Naive B cell (primary cell): ENCODE measurements at places on chromosomes 7 and 10.

- no peak for DNase-seq
Observed at GRCh38 chr7:16970732-16971482, 89.1 kb upstream of the AGR3 start.

GRCh38 chr10:27723436-27723835 lies 22.2 kb downstream of the MKX start:
- no peak for DNase-seq

DNA sequence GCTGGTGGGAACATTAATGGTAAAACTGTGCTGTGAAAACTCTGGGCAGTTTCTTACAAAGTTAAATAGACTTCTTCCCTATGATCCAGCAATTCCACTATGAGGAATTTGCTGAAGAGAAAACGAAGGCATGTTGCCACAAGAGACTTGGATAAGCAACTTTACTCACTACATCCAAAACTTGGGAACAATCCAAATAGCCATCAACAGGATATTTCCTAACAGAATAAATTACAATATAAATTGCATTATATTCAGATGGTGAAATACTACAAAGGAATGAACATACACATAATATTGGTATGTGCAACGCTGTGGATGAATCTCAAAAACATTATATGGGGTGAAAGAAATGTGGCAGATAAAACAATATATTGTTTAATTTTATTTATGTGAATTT lies 21.4 kb upstream of the MKI67 start:
- DNase-seq, result no peak

GRCh38 chr7:77504951-77505350 lies 32.1 kb upstream of the PTPN12 start:
- no peak for DNase-seq

DNA sequence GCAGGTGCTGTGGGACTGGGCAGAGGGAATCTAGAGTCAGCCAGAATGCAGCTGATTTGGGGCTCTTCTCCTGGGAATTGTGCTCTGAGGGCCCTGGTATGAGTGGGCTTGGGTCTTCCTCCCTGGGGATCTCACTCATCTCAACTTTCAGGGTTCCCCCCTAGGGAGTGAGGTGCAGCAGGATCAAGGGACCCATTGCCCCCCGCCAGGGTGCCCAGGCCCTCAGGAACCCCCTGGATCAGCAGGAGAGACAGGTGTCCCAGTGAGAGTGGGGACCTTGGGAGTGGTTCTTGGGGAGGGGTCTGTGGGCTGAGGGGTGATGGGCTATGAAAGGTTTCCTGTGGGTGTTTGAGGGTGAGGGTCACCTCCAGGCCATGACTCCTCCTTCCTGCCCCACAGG lies 17.6 kb upstream of the VOPP1 start:
- no peak for DNase-seq

DNA sequence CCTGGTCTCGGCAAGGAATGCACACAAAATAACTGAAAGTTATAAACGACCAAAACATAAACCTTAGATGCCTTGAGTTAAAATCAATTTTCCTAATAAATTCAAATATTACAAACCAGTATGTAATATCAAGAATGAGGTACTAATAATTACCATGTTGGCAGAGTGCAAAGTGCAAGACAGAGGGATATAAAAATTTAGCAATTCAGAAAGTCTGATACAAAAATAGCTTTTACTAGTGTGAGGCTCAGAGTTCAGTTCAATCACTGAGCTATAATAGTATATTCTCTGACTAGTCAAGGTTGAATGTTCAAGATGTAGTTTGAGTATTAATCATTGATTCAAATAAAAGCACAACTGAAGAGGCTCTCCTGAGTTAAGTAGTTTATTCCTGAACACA lies 4.8 kb upstream of the AUTS2 start:
- no peak for DNase-seq

DNA sequence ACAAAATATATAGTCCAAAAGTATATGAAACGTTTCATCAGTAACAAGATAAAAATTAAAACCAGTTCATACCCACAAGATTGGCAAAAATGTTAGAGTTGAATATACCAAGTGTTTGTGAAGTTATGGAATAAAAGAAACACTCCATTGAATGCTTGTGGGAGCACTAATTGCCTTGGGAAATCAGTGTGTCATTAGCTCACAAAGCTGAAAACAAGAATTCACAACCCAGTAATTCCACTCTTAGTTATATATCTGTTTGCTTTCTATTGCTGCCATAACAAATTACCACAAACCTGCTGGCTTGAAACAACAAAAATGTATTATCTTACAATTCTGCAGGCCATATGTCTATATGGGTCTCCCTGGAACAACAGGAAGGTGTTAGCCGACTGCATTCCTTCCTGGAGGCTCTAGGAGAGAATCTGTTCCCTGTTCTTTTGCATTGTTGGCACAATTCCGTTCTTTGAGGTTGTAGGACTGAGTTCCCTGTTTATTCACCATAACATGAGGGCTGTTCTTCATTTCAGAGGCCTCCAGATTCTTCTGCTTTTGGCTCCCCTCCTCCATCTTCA lies 45.7 kb downstream of the SEM1 start:
- DNase-seq, result no peak

- no peak for DNase-seq
Observed at GRCh38 chr7:143227806-143228205, 6.0 kb downstream of the TAS2R40 start.

DNA sequence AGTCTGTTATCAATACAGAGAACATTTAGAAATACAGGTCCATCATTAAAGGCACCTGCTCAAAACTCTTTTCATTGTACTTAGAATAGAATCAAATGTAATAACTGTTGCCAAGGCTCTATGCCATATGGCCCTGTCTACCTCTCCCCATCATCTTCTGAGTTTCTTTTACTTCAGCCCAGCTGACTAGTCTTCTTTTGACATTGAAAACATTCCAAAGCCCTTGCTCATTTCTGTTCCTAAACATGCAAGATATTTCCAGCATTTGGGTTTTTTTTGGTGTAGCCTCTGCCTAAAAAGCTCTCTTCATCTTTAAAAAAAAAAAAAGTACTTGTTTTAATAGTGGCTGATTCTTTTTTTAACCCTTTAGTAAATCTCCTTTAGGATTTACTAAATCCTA lies 165.5 kb upstream of the SMIM30 start:
- no peak for DNase-seq

DNA sequence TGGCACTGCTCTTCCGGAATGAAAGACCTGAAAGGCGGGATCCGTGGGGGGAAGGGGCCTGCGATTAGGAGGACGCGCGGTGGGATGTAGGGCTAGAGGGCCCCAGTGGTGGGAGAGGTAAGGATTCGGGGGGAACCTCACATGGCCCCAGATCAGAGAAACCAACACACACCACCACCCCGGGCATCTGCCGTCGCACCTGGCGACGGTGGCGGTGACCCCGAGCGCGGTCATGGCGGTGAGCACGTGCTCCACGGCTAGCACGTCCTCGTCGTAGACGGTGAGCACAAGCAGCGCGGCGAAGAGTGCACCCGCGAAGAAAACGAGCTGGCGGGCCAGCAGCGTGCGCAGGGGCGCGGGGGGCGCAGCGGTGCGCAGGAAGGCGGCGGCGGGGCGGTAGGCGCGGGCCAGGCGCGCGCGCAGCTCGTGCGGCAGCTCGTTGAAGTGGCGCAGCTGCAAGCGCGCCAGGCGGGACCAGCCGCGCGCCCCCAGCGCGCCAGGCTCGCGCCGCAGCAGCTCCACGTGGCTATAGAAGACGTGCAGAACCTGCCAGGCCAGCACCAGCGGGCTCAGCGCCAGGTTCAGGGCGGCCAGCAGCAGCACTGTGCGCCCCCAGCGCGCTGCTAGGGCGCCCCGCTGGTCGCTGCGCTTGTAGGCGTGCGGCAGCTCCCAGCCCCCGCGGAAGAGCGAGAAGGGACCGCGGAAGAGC lies 5.7 kb downstream of the ATG9B start:
- DNase-seq, result peak; percentile 51

GRCh38 chr7:158458096-158458495 lies 129.5 kb downstream of the PTPRN2 start:
- no peak for DNase-seq

DNA sequence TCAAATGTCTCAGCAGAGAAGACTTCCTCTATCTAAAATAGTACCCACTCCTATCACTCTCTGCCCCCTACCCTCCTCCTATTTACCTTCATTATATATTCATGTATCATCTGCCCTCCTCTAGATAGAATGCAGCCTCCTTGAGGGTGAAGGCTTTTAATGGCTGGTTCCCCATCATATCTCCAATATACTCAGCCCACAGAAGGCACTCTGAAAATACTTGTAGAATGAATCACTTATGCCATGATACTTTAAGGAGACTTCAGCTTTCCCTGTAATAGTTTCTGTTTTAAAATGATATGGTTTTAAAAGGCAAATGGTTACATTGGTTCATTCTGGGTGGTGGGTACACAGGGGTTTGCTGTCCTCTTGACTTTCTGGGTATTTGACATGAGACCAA lies 25.3 kb downstream of the GFRA1 start:
- no peak for DNase-seq

DNA sequence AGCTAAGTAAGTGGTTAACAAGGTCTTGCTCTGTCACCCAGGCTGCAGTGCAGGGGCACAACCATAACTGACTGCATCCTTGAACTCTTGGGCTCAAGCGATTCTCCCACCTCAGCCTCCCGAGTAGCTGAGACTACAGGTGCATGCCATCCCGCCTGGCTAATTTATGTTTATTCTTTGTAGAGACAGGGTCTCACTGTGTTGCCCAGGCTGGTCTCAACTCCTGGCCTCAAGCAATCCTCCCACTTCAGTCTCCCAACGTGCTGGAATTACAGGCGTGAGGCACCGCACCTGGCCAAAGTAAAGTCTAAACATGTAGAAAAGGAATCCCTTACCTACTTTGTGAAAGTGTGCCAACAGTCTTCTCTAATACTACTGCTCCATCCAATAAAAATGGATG lies 17.9 kb downstream of the PARD3 start:
- no peak for DNase-seq

- peak; percentile 37 for DNase-seq
Observed at GRCh38 chr10:89206402-89207180, 526 bp downstream of the CH25H start.

DNA sequence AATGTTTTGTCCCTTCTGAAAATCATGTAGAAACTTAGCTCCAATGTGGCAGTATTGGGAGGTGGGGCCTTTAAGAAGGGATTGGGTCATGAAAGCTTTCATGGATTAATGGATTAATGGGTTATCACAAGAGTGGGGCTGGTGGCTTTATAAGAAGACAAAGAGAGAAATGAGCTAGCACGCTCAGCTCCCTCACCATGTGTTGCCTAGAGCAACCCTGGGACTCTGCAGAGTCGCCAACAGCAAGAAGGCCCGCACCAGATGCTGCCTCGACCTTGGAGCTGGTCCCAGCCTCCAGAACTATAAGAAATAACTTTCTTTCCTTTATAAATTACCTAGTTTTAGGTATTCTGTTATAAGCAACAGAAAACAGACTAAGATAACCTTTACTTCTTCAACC lies 74.9 kb upstream of the HECW1 start:
- no peak for DNase-seq

GRCh38 chr7:47601119-47601880 lies 19.4 kb upstream of the TNS3 start:
- DNase-seq, result peak; percentile 55

DNA sequence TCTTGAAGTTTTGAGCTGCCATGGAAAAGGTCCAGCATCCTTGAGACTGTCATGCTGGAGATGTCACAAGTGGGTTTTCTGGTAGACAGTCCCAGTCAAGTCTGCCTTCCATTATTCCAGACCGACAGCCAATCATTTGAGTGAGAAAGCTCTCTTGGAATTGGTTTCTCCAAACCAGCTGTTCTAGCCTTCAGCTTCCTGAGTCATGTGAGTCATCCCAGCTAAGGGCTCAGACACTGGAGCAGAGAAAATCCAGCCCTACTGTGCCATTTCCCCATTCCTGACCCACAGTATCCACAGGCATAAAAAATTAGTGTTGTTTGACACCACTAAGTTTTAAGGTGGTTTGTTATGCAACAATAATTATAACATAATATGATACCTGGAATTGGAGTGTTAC lies 219.0 kb downstream of the ADRA2A start:
- no peak for DNase-seq

DNA sequence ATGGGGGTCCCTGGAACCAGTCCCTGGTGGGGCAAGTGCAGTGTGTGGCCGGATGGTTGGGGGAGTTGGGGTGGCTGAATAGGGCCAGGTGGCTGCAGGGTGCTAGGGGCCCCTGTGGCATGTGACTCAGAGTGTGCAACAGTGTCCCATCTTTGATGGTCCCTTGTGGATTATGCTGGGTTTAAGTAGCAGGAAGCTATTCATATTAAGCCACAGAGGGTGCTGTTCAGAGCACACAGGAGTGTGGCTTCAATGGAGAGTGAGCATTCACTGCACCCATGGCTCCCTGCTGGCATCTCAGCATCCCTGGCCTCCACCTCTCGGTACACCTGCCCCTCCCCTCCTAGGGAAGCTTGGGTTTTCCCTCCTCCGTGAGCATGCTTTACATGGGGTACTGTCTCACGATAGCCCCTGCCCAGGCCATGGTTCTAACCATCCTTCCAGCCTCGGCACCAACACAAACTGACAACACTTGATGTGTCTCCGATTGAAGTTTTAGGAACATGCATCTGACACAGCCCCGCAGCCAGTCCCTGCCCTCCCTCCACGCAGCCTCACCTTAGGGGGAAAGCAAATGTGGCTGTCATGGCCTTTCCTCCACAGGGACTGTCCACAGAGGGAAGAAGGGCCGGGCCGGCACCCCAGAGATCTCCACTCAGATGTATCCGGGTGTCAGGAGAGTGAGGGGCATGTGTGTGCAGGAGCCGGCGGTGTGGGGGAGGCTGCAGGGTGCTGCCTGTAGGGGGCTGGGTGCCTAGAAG lies 30.4 kb upstream of the PPIF start:
- DNase-seq, result no peak

- DNase-seq, result no peak
Observed at GRCh38 chr10:58723966-58724365, 211.3 kb downstream of the BICC1 start.
